ENCODE measurements at places on chromosomes 7 and 10.

- DNase-seq, result no peak
Measured at GRCh38 chr7:138957217-138957616, 24.0 kb downstream of the KIAA1549 start.

DNA sequence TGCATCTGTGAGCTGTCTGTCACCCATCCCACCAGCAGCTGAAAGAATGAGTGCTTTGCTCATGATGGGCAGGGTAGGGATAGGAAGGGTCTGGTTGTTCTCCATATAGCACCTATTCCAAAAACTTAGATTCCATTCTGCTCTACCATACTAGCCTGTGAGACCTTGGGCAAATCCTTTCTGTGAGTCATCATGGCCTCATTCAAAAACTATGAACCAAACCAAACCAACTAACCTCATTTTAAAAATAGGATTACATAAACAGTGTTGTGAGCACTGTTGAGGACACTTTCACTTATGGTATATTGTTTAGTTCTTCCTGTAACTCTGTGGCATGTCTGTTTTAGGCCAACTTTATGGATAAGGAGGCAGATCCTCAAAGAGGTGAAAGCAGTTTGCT is 30.9 kb upstream of the STEAP4 start:
- no peak for DNase-seq

- DNase-seq, result no peak
Measured at GRCh38 chr10:32889631-32890212, 68.3 kb downstream of the ITGB1 start.

- DNase-seq, result no peak
Measured at GRCh38 chr10:78764436-78764835, 304.3 kb upstream of the ZMIZ1 start.

DNA sequence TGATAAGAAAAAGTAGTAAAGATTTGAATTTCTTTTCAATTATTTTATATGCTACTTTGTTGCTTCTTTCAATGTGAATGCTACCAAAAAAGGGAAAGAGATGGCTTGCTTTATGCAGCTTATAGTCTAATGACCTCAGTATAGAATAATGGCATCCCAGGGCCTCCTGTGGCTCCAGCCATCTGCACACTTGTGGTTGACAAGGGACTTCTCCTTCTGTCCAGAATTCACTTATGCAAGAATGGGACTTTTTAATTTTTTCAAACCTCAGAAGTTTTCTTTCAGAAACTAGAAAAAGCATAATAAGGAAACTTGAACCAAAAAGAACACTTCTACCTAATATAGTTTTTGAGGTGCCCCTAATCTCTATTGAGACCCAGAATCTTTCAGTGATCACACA is 310.9 kb downstream of the CTNNA3 start:
- no peak for DNase-seq

GRCh38 chr7:44626620-44627019 is 20.2 kb downstream of the OGDH start:
- DNase-seq, result no peak

GRCh38 chr7:135236727-135237126 is 3.1 kb downstream of the STRA8 start:
- DNase-seq, result no peak

DNA sequence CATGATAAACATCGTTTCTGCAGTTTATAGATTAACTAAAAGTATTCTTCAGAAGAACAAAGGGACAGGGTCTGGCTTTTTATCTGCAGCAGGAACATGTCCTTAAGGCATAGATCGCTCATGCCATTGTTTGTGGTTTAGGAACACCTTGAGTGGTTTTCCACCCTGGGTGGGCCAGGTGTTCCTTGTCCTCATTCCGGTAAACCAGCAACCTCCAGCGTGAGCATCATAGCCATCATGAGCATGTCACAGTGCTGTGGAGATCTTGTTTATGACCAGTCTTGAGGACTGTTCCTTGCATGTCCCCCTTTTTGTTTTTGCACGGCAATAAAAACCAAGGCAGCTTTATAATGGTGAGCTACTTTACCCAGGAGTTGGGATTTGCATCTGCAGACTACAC is 33.9 kb downstream of the STOX1 start:
- DNase-seq, result no peak

GRCh38 chr7:7946486-7946885 is 22.1 kb upstream of the GLCCI1 start:
- DNase-seq, result no peak

DNA sequence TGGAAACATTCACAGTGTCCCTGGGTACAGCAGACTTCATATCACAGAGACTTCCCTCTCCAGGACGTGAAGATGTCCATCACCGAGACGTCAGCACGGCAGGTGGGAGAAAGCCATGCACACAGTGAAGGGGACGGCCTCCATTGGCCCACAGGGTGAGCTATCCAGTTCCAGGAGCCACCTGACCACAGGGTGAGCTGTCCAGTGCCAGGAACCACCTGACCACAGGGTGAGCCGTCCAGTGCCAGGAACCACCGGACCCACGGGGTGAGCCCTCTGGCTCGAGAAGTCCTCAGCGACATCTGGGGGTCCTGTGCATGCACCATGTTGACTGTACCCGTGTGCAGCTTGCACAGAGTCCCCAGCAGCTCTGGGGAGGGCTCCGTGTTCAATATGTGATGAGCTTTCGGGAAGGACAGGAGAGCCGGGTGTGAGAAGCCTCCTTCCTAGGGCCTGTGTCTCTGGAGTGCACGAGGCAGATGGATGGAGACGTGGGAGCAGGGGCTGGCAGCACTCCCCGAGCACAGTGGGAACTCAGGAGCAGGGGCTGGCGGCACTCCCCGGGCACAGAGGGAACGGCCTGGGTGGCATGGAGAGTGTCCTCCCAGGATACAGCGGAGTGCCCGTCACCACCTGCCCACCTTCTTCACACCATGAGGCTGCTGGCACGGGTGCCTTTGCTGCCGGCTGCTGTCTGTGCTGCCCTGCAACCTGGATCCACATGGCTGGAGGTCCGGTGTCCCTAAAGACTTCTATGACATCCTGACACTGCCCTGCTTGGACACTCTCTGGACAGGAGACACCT is 616.2 kb downstream of the DNAJB6 start:
- DNase-seq, result no peak

DNA sequence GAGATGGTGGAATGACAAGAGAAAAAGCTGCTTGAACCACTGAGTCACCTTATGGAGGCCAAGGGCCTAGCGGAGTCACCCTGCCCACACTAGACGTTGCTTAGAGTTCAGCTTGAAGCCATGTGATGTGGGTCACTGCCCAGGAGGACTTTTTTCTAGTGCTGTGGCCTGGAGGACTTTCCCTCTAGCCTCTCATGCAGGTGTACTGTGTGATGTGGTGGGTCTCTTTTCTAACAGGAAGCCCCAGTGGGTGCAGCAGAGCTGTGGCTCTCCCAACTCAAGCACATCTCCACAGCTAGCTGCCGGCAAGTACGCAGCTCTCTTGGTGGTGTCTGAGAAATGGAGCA is 13.6 kb downstream of the POR start:
- no peak for DNase-seq

DNA sequence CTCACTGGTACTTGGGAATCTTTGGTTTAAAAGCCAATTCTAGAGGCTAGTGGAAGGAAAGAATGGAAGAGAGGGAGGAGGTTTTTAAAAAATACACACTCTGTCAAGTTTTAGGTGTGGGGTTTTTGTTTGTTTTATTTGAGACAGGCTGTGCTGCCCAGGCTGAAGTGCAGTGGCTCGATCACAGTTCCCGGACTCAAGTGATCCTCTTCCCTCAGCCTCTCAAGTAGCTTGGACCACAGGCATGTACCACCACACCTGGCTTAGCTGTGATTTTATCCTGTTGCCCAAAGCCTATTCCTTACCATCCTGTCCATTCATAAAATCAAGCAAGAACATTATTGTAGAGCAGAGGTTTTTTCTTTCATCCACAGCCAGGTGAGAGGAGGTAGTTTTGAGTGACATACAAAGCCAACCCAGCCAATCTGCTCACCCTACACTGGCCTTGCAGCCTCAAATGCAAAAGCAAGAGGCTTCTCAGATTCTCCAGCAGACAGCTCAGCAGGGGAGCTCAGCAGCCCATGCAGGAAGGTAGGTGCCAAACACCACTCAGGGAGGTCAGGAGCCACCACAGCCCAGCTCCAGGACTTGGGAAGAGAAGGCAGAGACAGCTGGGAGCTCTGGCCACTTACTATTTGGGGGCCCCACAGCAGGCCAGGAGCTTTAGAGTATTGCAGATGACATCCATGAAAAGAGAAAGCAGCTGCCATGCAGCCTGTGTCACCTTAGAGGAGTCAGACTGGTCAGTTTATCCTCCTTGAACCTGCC is 65.8 kb downstream of the TMEM209 start:
- no peak for DNase-seq

DNA sequence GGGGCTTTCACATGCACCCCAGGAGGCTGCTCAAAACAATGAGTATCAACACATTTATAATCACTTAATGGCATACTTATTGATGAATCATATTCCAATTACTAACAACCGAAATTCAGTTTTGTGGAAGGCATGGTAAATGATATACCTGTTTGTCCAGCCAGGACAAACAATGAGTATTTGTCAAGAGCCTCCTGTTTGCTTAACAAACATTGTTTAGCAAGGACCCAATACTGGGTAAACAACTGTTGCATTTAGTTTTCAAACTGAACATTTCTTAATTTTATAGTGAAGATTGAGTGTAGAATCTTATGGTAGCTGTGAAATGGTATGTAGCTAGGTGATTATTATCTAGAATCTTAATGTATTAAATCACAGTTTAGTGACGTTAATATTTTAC is 473.7 kb downstream of the ATRNL1 start:
- DNase-seq, result no peak

DNA sequence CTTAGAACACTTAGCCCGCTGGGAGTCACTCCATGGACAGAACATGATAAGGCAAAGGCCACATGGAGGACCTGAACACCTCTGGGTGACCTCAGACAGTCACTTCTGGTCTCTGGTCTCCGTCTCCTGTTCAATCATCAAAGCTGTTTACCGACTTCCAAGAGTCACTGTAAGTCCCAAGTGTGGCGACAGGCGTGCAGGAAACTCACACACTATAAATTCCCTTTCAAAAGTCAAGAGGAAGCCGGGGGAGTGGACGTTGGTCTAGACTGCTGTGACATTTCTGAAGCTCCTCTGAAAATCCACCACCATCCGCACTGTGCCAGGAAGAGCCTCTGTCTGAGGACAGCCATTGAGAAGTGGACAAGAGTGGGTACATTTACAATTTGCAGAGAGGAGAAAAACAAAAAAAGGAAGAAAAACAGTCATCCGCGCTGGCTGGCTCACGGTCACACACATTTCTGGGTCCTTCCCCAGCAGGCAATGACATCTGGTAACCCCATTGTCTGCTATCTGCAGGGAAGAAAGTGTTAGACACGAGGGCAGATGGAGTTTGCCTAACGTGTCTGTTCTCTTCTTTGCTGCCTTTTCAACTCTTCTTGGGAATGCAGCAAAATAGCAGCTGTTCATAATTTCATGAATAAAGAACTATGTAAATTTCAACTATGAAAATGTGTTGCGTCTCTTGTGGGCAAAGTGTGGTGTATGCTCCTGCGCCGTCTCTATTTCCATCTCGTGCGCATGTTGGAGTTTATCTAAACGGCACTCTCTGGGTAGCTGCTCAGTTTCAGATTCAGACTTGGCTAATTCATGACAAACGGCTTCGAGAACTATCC is 32.9 kb upstream of the CUX1 start:
- DNase-seq, result no peak

- DNase-seq, result no peak
Measured at GRCh38 chr10:129404091-129404490, 63.0 kb upstream of the MGMT start.

DNA sequence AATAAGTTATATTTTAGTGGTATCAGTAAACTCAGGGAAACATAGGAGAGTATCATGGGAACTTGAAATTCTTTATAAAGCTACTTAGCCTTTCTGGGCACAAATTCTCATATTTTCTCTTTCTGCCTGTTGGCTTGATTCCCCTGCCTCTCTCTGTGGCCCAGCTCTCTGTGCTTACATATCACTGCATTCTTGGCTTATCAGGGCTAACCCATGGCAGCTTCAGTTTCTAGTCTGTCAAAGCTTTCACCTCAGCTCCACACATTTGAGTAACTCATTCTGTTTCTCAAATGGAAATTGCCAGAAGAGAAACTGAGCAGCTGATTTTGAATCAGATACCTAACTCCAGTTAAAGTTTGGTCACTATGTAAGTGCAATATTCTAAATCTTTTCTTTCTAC is 713.1 kb downstream of the DNAJB9 start:
- DNase-seq, result no peak

DNA sequence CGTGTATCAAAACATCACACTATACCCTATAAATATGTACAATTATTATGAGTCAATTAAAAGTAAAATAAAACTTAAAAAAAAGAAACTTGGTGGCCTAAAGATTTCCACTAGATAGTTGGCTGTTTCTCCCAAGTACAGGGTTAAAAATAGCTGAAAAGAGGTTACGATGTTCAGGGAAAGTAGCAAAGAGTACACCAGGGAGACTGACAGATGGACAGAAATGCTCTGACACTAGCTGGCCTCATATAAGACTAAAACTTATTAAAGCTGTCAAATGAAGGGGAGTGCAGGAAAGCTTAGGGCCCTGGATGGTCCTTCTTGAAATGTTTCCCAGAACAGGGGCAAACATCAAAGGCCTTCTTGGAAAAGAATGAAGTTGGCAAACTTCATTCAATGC is 51.3 kb downstream of the TCAF1 start:
- no peak for DNase-seq

- no peak for DNase-seq
Measured at GRCh38 chr7:105688617-105689016, 107.3 kb upstream of the EFCAB10 start.

GRCh38 chr10:115417585-115418265 is 324.6 kb downstream of the ATRNL1 start:
- peak; percentile 55 for DNase-seq

DNA sequence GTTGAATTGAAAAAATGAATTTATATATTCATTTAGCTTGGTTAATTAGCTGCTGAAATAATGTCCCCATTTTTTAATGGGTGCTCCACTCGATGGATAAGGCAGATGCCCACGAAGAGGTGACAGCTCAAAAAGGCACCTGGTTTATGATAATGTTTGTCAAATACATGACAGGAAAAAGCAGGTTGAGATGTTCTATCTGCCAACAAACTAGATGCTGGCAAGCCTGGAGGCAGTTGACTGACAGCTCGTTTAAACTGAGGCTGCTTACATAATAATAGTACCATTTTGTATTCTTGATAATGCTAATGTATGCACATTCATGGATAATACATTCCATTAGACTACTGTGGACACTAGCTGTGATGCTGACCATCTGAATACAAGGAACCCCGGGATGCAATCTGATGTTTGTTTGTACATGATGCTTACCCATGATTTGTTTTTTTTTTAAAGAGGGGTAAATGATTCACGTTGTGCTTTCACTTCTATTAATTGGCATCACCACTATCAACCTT is 69.0 kb upstream of the GPR158 start:
- DNase-seq, result no peak

DNA sequence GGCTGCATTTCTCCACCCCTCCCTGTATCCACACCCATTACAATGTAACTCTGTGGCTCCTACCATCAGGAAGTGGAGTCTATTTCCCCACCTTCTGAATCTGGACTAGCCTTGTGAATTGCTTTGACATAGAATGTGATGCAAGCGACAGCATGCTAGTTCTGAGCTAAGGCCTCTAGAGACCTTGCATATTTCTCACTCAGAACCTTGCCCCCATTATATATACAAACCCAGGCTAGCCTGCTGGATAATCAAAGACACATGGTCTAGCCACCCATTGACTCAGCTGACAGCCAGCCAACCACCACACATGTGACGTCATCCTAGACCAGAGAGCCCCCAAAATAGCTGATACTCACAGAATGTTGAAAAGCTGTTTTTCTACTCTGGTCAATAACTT is 77.9 kb downstream of the CCDC71L start:
- no peak for DNase-seq

Data from LoVo (cell line).